Amygdala (tissue), 56 donors: ENCODE measurements at places on chromosomes 5 and 9.

DNA sequence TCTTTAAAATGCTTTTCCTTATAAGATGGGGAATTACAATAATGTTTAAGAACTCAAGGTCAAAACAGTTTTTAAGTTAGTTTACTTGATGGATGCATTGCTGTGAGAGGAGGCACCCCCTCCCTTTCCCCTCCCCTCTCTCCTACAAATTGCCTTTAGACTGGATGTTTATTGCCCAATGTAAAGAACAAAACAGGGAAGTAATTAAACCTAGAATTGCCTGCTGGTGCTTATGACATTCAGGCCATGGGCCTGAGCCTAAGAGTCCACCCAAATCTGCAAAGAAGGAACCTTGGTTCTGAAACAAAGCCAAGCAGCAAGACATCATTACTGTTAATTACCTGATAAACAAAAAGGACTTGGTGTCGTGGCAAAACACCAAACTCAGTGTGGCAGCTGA, 630.3 kb downstream of the ISL1 start:
- no peak for DNase-seq

- DNase-seq, result no peak
These were observed 324.5 kb downstream of the ARRDC3 start for GRCh38 chr5:91058575-91058974.

DNA sequence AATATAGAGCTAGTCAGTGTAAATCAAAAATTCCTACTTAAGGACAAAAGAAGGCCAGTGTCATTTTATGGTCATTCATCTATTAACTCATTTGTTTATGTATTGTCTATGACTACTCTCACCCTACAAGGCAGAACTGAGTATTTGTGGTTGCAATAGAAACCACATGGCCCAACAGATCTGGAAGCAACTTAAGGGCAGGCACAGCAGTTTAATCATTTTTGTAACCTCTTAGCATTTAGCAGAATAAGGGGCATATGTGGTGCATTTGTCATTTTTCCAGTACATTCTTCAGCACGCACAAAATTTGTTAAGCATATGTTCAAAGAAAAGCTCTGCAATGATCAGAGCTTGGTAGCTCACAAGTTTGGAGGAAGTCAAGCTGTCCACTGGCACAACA, 1.1 kb downstream of the FKBP15 start:
- no peak for DNase-seq

- DNase-seq, result no peak
These were observed 73.2 kb downstream of the MAT2B start for GRCh38 chr5:163578652-163579051.

DNA sequence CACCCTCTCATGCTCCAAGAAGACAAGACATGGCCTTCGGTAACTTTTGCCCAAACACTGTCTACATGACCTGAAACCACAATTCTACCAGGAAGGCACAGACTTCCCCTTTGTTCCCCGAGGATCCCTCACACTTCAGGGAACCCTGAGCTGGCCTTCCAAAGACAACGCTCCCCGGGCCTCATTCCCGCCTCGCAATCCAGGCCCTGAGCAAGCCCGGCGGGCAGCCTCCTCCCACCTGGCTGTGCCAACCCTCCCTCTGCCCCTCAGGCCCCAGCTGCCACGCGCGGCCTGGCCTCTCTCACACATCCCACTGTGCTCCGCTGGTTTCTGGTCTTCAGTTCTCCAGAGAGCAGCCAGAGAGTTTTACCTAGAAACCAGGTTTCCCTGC, 7.3 kb downstream of the QSOX2 start:
- no peak for DNase-seq

DNA sequence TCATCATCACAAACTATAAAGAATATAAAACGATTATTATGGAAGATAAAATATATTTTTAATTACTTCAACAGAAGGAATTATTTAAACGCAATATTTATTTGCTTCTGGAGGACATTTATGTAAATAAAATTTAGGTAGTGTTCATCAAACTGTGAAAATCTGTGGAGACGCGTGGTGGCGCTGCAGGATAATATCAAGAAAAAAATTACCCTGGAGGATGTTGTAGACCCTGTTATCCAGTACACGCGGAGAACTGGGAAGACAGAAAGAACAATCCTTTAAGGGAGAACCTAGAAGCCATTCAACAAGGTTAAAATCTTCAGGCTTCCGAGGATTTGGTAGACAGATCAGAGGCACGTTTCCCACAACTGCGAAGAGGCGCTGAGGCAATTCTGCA, at the start of gene PCDHB12:
TSS of gene PCDHB12 (plus strand) at position 242 of the 400 bp plus-strand sequence. CDS start 189 bp downstream, outside the sequence.
- DNase-seq, result no peak

GRCh38 chr9:116238776-116239340, 85.3 kb downstream of the PAPPA start:
- no peak for DNase-seq

GRCh38 chr9:88084357-88085183, 53.7 kb downstream of the SPATA31C2 start:
- DNase-seq, result no peak

DNA sequence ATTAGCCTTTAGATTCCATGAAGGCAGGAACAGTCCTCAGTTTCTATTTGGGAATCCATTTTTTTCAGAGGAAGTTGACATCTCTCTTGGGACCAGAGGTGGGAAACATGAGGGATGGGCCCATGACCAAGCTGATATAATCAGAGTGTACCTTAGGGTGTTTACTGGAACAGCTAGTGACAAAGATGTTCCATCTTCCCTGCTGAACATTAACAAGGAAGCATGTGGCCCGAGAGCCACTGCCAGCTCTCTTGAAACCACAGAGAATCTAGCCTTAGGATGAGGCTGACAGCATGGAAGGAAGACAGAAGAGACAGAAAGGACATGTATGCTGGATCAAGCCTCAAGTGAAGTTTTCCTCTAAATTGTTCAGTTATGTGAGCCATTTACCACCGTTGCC, 16.0 kb downstream of the AQP3 start:
- no peak for DNase-seq

- no peak for DNase-seq
These were observed 647 bp upstream of the MEGF9 start for GRCh38 chr9:120714846-120715388.

- DNase-seq, result no peak
These were observed 1.2 kb downstream of the PPARGC1B start for GRCh38 chr5:149731332-149731616.

GRCh38 chr5:163870441-163870840, 365.0 kb downstream of the MAT2B start:
- DNase-seq, result no peak

DNA sequence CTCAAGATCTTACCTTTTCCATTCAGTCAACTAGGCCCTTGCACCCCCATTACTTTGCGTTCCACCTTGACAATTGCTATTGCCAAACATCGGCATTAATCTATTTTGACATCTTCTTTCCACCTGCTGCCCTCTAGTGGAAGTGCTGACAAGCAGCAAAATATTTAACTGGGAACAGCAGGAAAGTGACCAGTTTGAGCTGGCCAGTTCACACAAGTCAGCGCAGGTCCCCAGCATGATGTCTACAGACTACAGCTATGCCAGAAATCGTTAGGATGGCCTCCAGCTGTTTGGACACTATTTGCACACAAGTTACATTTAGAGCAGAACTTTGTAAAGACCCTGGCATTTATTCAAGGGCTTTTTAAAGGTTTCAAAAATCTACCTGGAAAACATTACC, 160.1 kb downstream of the GHR start:
- no peak for DNase-seq

- no peak for DNase-seq
These were observed 4.0 kb downstream of the TUT7 start for GRCh38 chr9:86350006-86350760.
